ENCODE measurements at places on chromosomes 11 and 22.

DNA sequence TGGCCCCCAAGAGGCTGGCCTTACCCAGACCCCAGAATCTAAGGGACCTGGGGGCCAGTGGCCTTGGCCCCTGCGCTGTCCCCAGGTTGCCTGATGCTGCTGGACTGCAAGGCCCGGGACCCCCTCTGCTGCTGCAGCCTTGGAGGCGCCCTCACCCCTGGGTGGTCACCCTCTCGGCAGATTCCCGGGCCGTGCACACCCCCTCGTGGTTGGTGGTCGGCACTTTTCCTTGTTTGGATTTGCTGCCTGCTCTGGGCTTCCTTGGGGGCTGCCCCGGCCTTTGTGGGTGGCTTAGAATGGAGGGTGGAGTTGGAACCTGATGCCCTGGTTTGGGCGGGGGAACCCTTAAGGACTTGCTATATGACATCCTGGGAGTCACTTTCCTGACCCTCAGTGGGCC is 5.3 kb downstream of the RIN1 start:
- no peak for DNase-seq

DNA sequence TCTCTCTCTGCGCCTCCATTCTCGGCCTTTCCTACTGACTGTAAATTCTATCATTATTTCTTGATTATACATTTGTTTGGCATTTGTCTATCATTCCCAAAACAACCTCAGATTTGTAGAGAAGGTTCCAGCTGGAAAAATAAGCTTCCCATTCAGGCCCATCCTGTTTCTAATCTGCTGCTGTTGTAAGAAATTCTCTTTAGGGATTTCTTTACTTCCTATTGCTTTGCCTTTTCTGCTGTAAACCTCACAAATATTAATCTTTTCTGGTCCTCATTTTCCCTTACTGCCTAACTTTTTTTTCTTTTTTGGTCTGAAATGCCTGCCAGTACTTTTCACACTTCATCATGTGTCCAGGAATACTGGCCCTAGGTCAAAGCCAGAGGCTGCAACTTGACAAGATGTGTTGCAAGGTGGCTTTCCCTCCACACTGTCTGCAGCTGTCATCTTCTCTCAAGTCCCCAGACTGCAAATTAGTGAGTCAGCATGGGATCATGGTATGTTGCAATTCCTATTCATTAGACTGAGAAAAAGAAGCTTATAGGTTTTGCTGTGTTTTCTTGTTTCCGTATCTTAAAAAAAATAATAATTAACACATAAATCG is 858.7 kb upstream of the CHORDC1 start:
- no peak for DNase-seq

GRCh38 chr22:47018010-47018910 is 255.8 kb downstream of the TBC1D22A start:
- DNase-seq, result no peak

- DNase-seq, result no peak
Measured at GRCh38 chr11:61718621-61719302, 33.7 kb upstream of the MYRF start.

DNA sequence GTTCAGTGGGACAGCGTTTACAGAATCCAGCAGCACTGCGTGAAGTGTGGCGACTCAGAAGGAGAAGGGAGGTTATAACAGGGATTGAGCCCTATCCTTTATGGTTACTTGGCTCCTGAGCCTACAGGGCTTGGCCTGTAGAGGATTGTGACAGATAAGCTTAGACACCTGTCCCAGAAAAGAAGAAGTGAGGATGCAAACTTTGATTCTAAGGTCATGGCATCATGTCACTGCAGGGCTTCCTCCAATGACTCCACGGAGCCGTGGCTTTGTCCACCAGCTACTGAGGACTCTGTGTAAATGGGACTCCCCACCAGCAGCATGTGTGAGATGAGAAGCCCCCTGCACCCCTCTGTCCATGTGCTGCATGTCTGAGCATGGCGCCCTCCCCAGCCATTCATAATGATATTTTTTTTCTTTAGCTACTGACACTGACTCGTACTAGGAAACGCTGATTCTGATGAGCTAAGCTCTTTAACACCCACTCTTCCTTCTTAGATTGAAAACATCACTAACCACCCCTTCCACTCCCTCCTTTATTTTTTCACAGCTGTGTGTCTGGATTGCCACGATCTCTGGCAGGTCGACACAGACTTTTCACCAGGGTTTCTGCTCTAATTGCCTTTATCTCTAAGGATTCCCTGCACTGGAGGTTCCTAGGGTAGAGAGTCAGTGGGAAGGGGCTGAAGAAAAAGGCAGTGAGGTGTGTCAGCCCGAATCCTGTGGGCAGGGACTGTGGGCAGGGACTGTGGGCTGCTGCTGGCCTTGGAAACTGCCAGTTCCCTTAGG is 65.5 kb upstream of the TTC12 start:
- DNase-seq, result no peak

DNA sequence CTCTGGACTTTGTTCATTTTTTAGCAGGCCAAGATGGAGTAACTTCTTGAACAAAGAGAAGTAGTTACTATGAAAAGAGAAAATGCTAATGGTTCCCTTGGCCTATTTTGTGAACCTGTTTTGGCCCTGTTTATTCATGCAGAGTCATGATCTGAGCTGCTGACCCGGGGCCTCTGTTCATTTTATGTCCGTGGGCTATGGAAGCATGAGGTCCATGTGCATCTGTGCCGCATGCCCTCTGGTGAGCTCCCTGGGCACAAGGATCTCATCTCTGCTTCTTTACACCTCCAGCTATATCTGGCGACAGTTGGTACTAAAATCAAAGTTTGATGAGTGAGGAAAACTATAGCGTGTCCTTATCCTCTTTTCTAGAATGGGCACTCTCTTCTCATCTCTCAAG is 1.0 kb downstream of the PIWIL4 start:
- DNase-seq, result no peak

DNA sequence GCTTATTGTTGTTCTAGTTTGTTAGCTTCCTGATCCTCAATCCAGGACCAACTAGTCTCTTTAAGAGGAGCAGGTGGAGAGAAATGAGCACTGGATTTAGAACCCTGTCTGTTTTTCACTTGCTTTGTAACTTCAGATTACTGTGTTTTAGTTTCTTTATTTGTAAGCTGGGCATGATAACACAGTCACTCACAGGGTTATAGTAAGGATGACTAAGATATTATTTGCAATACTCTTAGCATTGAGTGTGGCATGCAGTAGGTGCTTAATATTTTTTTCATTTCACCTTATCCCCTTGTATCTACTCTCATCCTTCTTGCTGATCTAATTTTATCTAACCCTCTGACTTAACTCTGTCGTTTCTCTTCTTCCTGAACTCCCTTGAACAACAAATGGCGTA is 33.8 kb downstream of the DNHD1 start:
- DNase-seq, result no peak

GRCh38 chr11:126861796-126862459 is 138.6 kb downstream of the KIRREL3 start:
- no peak for DNase-seq

- no peak for DNase-seq
Measured at GRCh38 chr11:85848006-85848405, 7.2 kb upstream of the CCDC83 start.

GRCh38 chr11:123054301-123055065 is 7.5 kb downstream of the HSPA8 start:
- no peak for DNase-seq

- DNase-seq, result no peak
Measured at GRCh38 chr11:91241226-91241625, 983.4 kb upstream of the FAT3 start.
